Suppressor macrophage treated with lipopolysaccharide for 4 hours (primary cell): ENCODE measurements at places on chromosomes 2 and 18.

GRCh38 chr2:143468341-143468888 is 339.2 kb downstream of the ARHGAP15 start:
- no peak for DNase-seq

- DNase-seq: peak; percentile 67
Measured at GRCh38 chr2:240205348-240205747, 64.9 kb upstream of the OTOS start.

GRCh38 chr2:73969356-73969755 is 15.4 kb upstream of the TET3 start:
- DNase-seq: peak; percentile 69

DNA sequence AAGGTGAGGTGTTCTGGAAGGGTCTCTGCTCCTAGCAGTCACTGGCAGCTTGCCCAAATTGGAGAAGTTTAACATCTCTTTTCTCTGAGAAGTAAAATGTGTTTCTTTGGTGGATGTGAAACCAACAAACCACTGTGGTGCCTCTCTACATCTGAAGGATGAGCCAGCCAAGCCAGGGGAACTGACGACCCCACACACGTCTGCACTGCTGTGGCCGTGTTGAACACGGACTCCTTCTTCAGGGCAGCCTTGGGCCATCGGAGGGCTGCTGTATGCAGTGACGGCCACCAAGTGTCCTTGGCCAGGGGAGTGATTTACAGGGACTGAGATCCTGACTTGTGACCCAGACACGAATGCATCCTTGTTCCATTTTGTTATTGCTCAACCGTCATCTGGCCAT is 207.8 kb downstream of the ACKR3 start:
- no peak for DNase-seq

DNA sequence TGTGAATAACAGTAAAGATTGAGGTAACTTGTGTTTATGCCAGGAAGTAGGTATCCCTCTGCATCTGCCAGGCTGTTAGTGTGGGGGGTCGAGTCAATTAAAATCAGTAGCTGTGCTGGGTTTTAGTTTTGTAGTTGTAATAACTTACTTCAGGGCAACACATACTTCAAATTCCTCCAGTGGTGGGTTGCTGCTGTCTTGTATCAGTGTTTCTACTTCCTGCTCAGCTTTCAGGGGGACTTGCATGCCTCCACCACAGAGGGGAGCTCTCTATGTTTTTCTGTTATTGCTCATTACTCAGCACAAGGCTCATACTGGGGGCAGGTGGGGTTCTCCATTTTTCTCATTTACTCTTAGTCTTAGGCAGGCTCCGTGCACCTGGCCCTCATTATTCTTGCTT is 136.8 kb downstream of the CAPN13 start:
- DNase-seq: no peak

- DNase-seq: no peak
Measured at GRCh38 chr2:73177645-73178255, 24.6 kb upstream of the NOTO start.

DNA sequence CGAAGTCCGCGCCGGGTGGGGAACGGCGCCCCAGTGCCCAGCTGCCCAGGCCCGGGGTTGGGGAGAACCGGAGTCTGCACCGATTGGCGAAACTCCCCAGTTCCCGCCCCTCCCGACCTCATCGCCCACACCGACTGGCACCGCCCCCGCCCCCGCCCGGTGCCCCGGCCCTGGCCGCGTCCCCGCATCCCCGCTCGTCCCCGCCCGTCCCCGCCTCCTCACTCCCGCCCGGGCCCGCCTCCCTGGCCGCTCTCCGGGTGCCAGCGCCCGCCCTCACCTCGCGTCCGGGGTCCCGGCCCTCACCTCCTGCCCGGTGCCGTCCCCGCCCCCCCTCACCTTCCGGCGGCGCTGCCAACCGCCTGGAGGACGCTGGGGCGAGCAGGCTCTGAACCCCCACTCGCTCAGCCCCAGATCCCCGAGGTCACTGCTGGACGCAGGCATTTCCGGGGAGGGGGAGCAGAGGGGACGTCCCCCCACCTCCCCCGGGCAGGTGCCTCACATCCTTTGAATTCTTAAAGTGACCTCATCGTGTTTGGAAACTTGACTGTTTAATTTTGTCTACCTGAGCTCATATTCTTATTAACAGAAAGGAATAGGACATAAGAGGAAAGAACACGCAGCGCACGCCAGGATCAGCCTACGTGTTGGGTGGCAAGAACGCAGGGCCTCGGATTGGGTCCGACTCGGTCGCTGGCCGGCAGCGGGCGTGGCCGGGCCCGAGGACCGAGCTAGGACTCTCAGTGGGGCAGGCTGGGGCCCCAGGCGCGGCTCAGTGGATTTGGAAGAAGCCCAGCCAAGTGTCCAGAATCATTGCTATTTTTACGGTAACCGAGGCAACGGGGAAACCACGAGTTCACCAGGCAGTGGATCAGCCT is at the start of gene FAM110C:
FAM110C (minus strand) TSS at position 35 of the 875 bp plus-strand sequence. CDS start 120 bp downstream, outside the sequence.
- no peak for DNase-seq

DNA sequence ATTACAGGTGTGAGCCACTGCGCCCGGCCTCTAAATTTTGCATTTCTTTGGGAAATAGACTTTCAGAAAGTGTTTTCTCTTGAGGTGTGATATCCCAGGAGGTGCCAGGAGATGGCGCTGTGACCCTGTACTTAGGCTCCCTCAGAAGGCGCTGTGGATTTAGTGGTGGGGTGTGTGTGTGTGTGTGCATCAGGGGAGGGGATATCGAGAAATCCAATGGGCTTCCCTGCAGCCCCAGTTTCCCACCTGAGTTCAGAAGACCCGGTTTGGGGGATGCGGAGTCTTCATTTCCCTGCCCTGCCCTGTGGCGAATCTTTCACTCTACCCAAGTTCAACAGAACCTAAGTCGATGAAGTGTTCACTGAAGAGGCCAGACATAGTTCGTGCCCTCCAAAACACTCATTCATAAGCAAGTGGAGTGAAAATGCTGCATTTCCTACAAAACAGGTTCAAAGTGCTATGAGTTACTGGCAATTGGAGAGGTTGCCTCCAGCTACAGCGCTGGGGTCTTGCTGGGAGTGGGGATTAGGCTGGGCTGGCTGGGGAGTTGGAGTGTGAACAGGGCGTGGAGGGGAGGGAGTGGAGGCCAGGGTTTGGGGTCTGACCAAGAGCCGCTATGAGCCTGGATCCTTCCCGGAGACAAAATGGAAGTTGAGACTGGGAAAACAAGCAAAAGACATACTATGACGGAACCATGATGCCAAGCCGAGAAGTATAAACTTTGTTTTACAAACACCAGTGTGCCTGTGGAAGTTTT is 6.5 kb upstream of the WNT6 start:
- DNase-seq: peak; percentile 76

GRCh38 chr2:3476321-3476984 is 42.9 kb downstream of the ADI1 start:
- DNase-seq: no peak

- no peak for DNase-seq
Measured at GRCh38 chr18:70415823-70416488, 127.1 kb downstream of the SOCS6 start.

DNA sequence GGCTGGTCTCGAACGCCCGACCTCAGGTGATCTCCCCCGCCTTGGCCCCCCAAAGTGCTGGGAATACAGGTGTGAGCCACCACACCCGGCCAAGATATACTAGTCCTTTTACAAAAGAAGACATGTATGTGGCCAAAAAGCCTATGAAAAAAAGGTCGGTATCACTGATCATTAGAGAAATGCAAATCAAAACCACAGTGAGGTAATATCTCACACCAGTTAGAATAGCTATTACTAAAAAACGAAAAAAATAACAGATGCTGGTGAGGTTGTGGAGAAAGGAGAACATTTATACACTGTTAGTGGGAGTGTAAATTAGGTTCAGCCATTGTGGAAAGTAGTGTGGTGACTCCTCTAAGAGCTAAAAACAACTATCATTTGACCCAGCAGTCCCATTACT is 26.4 kb downstream of the KLHL23 start:
- DNase-seq: no peak

GRCh38 chr2:85394261-85394681 is 15.9 kb downstream of the CAPG start:
- DNase-seq: no peak
